ENCODE measurements at places on chromosomes 1 and 21.

DNA sequence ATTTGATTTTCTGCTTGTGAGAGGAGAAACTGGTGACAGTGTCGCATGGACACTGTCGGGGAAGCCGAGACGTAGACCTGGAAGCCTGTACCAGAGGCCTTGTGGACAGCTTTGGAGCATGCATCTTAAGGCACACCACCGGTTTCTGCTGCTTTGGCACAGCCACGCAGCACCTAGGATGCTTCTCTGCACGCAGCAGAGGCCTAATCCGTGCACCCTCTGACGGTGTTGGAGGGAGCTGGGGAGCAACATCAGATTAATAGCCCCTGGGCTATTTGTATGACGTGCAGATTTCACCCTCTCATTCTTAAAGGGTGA is 30.3 kb downstream of the TEX35 start:
- DNase-seq = no peak

DNA sequence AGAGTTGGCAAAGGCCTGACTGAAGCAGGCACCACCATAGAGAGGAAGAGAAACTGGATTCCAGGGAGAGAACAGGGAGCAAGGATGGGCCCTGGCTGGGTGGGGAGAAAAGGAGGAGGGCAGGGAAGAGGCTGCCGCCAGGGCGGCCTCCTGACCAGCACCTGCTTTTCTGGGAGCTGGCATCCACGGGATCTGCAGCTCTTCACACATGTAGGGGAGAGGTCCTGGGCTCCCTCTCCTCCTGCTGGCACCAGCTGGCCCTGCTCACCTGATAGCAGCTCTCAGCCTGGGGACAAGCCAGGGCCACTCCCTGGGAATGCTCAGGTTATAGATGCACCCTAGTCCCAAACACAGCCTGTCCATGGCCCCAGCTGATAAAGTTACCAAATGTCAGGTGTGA is 39.9 kb downstream of the TEX35 start:
- no peak for DNase-seq

- DNase-seq = no peak
Measured at GRCh38 chr1:32636914-32637645, 13.3 kb downstream of the ZBTB8OS start.

DNA sequence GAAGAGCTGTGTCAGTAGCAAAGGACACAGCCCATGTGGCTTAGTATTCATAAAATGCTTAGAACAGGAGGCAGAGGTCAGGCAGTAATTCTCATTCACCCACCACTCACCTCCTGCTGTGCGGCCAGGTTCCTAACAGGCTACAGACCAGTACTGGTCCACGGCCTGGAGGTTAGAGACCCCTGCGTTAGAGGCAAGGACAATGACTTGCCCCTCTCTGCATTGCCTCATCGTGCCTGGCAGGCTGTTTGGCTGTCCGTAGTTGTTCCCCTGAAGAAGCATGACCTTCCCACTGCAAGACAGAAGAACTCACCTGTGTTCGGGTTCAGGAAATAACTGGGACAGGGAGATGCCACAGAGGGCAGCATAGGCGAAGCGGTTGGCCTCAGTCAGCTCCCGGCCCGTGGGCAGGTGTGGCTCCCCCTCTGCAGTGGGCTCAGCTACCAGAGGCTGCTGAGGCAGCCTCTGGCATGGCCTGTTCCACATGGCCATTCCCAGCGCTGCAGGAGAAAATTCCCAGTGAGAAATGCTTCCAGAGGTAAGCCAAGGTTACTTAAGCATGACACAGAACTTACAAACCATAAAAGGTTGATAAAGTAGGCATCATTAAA is 19.3 kb downstream of the TMCO4 start:
- DNase-seq = no peak

DNA sequence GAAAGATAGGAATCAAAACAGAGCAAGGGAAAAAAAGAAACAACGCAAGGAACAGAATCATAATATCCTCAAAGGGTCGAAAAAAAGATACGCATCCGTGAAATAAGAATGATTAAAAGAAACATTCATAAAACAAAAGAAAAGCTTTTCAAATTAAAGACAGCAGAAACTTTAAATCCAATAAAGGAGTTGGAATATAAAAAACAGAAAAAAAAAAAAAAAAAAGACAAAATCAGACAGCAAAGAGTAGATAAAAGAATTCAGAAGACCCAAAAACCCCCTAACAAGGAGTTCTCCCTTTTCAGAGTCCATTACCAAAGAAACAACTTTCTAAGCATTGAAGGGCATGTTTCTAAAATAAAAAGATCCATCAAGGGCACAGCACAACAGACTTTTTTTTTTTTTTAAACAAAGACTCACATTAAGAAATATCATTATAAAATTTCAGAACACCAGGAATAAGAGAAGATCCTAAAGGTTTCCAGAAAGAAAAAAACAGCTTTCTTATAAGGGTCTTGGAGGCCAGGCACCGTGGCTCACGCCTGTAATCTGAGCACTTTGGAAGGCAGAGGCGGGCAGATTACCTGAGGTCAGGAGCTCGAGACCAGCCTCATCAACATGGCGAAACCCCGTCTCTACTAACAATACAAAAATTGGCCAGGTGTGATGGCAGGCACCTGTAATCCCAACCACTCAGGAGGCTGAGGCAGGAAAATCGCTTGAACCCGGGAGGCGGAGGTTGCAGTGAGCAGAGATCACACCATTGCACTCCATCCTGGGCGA is 44.7 kb downstream of the ENAH start:
- no peak for DNase-seq

DNA sequence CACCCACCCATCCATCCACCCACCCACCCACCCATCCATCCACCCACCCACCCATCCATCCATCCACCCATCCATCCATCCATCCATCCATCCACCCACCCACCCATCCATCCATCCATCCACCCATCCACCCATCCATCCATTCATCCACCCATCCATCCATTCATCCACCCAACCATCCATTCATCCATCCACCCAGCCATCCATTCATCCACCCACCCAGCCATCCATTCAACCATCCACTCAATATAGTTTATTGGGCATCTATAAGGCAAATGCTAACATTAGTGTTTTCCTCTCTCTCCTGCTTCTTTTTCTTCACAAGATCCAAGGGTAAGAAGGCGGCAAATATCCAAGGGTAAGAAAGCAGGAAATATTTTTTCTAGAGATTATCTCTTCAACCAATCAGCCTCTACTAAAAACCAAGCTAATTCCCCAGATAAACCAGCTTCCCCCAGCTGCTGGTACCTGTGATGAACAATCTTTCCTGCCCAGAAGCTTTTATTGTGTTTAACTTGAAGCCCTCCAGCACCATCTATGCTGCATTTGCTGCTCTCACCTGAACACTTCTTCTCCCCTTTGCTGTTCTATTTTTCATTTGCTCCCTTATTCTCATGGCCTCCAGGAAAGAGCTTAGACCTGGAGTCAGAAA is 22.6 kb upstream of the ATP2B4 start:
- DNase-seq = no peak

- no peak for DNase-seq
Measured at GRCh38 chr1:193590102-193590501, 403.7 kb upstream of the B3GALT2 start.

DNA sequence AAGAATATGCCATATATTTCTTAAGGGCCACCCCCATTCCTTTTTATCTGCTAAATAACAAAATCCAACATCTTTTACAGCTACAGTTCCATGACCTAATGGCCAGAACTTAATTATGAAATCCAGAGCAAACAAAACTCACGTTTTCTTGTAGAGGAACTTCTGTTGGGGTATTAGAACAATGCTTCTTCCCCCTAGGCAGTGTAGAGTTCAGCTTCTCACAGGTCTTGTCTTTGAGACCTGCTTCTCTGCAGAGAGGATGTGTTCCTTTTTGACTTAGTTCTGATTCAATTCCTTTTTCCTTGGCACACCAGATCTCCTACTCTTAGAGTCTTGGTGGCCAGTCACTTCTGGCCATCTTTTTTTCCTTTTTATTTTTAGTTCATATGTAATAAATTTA is 22.2 kb downstream of the VAV3 start:
- DNase-seq = no peak

GRCh38 chr21:41403966-41404365 is 22.1 kb upstream of the MX1 start:
- DNase-seq = no peak

DNA sequence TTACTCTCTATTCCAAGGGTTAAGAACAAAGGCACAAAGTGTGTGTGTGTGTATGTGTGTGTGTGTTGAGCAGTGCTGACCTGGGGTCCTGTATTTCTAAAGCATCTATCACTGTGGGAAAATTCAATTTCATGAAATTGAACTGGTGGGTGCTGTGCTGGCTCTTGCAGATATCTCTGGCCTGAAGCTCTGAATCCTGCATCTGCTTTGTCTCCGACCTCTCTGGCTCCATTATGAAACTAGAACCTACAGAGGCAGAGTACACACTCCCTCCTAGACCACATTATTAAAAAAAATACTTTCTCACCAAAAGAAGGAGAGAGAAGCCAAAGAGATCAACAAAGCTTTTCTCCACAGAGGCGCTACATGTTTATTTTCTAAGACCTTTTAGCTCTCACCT is 88.4 kb upstream of the PDE4B start:
- DNase-seq = no peak

DNA sequence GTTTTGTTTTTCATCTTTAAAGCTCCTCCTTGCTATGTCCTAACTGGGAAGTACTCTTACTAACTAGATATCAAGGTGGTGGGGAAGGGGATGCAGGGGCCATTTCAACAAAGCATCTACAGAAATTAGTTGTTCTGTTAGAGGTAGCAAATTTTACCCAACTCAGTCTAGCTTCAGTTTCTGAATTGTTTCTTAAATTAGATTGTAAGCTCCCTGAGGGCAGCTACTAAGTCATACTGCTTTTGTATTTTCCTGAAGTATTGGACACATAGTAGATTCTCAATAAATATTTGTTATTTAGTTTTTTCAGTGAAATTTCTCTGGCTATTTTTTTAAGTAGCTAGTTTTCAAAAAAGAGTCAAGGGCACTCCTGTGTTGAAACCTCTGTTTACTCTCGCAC is 1.8 kb downstream of the UBAP2L start:
- no peak for DNase-seq

- no peak for DNase-seq
Measured at GRCh38 chr21:42818328-42818749, 61.0 kb downstream of the WDR4 start.

GRCh38 chr1:107525145-107525544 is 384.3 kb downstream of the NTNG1 start:
- DNase-seq = no peak

GRCh38 chr1:226222686-226223085 is 778 bp upstream of the MIXL1 start:
- DNase-seq = no peak

DNA sequence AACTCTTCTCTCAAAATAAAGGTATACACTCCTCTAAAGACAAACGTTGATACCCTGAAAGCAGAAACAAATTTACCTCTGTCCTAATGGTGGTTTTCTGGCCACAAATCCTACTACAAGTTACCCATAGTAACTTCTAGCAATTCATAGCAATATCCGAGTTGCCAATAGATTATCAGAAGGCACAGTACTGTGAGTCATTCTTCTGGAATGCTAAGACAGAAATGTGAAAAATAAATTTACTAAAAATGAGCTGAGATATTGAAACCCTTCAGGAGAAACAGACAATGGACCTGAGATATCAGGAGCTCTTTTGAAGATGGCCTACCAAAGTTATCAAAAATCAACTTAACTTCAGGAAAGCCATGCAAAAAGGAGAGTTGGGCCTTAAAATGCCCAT is 715.0 kb upstream of the ADAMTS5 start:
- no peak for DNase-seq

DNA sequence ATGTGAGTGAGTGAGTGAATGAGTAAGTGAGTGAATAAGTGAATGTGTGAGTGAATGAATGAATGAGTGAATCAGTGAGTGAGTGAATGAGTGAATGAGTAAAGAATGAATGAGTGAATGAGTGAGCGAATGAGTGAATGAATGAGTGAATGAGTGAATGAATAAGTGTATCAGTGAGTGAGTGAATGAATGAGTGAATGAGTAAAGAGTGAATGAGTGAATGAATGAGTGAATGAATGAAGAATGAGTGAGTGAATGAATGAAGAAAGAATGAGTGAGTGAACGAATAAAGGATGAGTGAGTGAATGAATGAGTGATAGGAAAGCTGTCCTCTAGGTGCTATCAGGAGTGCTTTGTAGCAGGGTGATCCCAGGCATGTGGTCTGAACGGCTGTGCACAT is 35.7 kb downstream of the CFAP74 start:
- no peak for DNase-seq

- DNase-seq = no peak
Measured at GRCh38 chr1:38656726-38657125, 202.8 kb downstream of the RRAGC start.

DNA sequence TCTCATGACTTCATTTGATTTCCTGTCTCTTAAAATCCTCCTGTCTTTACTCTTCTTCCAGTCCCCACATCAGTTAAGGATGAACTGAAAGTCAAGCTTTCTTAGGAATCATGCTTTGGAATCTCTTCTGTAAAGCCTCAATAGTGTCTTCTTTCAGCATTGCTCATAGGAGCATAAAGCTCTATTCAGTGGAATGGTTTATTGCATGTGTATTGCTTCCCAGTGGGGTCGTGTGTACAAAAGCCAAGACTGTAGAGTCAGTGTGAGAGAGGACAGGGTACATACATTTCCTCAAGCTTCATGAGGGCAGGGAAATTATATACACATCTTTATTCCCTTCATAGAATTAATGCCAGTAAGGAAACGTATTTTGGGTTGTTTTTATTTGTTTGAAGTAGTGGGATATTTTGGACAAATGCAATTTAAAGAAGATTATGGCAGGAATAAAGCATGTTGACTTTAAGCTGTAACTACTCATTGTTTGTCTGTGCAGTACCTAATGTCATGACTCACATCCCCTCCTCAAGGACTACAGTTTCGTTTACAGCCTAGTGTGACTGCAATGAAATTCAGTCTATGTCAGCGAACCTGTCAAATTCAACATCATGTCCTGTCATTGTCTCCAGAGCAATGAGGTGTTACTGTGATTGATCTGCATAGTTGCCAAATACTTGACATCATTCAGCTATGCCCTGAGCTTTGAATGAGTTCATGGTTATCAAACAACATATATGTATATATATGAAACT is 2164.2 kb downstream of the NCAM2 start:
- no peak for DNase-seq

- DNase-seq = no peak
Measured at GRCh38 chr1:229941160-229941559, 125.9 kb upstream of the GALNT2 start.

DNA sequence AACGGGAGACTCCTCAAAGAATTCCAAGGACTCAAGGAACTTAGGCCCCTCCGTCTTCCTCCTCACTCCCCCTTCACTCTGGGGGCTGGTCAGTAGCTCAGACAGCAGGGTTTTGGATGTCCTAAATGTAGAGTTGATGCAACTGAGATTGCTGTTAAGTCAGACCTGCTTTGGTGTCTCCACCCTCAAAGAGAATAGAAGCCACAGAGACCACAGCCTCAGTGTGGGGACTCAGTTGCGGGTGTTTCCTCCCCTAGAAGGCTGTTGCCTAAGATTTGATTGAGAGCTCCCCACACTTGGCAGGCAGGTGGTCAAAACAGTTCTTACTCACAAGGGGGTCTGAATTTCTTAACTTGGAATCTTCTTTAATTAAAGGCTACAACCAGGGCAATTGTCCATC is 7.6 kb downstream of the MAN1C1 start:
- DNase-seq = no peak

DNA sequence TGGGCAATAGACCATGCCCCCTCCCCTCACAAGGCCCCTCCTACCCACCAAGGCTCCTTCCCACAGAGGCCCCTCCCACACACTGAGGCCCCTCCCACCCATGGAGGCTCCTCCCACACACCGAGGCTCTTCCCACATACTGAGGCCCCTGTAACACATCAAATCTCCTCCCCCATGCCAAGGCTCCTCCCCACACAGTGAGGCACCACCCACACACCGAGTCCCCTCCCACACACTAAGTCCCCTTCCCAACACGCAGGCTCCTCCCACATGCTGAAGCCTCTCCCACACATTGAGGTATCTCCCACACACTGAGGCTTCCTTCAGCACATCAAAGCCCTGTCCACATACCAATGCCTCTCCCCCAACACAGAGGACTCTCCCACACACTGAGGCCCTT is 391.8 kb downstream of the CAMTA1 start:
- no peak for DNase-seq

All from stimulated activated CD4-positive, alpha-beta T cell treated with anti-CD3 and anti-CD28 coated beads, TNF-alpha, amount 100 ng/mL, for 4 hours (primary cell).